ENCODE measurements at places on chromosomes 1 and 21.

- no peak for DNase-seq
Measured at GRCh38 chr1:150410582-150411101, 46.7 kb downstream of the RPRD2 start.

DNA sequence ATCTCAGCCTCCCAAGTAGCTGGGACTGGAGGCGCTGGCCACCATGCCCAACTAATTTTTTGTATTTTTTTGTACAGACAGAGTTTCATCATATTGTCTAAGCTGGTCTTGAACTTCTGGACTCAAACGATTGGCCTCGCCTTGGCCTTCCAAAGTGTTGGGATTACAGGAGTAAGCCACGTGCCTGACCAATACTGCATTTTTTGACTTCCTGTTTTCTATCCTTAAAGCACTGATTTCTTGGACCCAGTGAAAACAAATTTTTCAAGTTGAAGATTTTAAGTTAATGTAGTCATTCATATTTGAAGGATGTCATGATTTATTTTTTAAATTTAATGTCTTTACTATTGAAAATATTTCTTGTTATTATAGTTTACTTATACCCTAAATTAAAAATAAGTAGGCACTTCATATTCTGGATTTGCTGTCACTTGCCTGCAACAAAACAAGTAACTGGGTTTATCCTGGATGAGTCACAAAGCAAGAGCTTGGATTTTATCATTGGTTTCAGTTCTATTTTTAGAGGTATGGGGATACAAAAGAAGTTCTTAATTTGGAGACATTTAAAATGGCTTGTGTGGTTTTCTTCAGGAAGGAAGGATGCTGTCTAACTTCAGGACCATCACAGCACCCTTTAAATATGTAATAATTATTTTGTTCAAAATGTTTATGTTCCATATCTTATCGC, 2.2 kb upstream of the VPS45 start:
- DNase-seq: no peak

DNA sequence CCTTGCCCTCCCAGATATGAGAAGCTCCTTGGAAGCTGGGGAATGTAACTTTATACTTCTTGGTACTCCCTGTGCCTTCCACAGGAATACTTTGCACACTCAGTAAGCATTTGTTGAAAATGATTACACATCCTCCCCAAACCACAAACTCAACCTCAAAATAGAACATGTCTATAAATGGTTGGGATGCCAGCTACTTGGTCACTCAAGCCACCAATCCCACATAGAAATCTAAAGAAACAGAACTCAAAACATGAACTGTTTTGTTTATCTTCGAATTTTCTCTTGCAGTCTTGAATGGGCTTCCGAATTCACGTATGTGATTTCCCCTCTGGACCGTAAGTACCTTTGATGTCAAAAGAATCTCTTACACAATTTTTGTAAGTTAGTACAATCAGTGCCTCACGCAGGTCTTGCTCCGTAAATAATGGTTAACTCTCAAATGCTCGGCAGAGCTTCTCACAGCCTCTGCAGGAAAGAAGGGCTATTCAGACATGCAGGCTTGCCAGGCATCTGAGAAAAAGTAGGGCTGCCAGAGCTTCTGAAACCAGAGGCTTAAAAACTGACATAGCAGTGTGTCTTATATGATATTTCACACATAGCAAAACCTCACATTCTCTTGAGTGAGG, 26.9 kb downstream of the SORT1 start:
- DNase-seq: no peak

DNA sequence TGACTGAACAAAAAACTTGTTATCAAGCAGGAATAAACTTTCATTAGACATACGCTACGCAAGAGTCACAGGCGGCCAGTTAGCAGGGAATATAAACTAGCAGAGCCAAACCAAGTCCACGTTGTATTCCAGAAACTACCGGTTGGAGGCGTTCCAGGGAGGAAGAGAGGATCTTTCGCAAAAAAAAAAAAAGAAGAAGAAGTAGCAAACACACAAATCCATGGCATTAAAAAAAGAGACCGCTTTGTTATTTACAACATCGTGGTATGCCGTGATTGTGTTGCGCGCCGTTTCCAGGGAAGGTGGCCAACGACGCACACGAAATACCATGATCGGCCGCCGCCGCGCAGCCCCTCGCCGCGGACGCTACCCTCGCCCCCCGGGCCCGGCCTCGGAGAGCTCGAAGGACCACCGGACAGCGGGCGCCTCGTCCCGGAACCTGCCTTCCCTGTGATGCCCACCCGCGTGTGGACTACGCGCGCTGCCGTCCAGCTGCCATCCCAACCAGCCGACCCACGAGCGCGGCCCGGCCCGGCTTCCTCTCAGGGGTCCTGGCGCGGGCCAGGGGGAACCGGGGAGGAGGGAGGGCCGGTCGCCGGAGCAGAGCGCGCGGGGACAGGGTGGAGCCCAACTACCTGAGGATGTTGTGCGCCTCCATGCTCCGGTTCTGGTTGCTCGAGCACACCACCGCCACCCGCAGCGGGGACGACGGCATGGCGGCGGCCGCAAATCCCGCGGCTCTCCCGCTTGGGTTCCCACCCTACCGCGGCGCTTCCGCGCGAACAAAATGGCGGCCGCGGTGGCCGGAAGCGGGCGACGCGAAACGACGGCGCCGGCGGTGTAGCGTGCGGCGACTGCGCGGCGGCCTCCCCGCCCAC, 581 bp downstream of the SSU72 start:
- peak; percentile 73 for DNase-seq

- no peak for DNase-seq
Measured at GRCh38 chr21:26842300-26842699, 2.9 kb downstream of the ADAMTS1 start.

- DNase-seq: no peak
Measured at GRCh38 chr1:207362962-207363860, 41.7 kb downstream of the CD55 start.

DNA sequence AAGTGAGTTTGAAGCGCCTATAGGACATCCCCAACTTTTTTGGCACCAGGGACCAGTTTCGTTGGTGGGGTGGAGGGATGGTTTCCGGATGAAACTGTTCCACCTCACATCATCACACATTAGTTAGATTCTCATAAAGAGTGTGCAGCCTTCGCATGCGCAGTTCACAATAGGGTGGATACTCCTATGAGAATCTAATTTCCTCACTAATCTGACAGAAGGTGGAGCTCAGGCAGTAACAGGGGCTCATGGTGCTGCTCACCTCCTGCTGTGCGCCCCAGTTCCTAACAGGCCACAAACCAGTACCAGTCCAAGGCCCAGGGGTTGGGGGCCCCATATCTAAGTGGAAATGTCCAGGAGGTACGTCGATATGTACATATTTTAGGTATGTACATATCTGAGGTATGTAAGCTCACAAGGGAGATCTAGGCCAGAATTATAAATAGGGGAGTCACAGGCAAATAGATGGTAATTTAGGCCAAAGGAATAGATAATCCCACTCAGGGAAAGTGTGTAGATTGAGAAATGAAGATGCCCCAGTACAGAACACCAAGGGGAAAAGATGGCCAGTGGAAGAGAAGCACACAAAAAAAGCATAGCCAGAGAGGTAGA, 27.5 kb upstream of the RASAL2 start:
- no peak for DNase-seq

- no peak for DNase-seq
Measured at GRCh38 chr1:232890340-232890943, 60.0 kb upstream of the NTPCR start.

GRCh38 chr1:55418208-55419000, 203.2 kb upstream of the USP24 start:
- DNase-seq: no peak

- DNase-seq: no peak
Measured at GRCh38 chr1:199096591-199096990, 457.8 kb downstream of the PTPRC start.

Data from CD4-positive, alpha-beta T cell treated with Interleukin-15 for 1 hour (primary cell).